ENCODE measurements at places on chromosomes 7 and 10. TPM values are rescaled to one million over a fixed set of nuclear protein-coding genes. Genes with fewer than 3 reads are reported as not detected.
A peak's percentile ranks its signal among the peaks of the same experiment; 100 is the strongest.

Gene ENKUR
- total RNA-seq, result 0.26 TPM

GRCh38 chr10:70856454-70856853 lies 31.9 kb downstream of the PCBD1 start:
- no peak for DNase-seq

Gene RBP4
- not detected for total RNA-seq

- peak; percentile 84 for DNase-seq
Measured at GRCh38 chr7:55641273-55641691, 69.0 kb upstream of the VOPP1 start.

Gene PNLIPRP3
- total RNA-seq, result 53.2 TPM

DNA sequence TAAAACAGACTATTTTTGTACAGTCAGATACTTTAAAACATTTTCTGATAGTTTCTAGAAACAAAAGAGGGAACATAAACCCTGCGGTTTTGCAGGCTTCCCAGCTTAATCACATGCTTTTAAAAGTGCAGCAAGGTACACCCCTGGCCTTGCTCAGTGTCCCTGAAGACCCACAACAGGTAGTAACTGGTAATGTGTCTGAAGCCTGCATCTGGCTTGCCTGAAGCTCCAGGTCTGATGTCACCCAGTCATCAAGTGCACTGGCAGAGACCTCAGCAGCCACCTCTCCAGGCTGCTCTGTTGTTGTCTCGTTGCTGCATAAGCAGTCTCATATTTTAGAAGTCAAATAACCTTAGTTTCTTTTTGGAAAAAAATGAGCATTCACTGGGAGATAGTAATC lies 376.1 kb upstream of the MTPN start:
- DNase-seq, result no peak

GRCh38 chr10:118868589-118868988 lies 113.8 kb upstream of the CACUL1 start:
- DNase-seq, result peak; percentile 56

- no peak for DNase-seq
Measured at GRCh38 chr10:44369296-44369695, 15.6 kb downstream of the CXCL12 start.

DNA sequence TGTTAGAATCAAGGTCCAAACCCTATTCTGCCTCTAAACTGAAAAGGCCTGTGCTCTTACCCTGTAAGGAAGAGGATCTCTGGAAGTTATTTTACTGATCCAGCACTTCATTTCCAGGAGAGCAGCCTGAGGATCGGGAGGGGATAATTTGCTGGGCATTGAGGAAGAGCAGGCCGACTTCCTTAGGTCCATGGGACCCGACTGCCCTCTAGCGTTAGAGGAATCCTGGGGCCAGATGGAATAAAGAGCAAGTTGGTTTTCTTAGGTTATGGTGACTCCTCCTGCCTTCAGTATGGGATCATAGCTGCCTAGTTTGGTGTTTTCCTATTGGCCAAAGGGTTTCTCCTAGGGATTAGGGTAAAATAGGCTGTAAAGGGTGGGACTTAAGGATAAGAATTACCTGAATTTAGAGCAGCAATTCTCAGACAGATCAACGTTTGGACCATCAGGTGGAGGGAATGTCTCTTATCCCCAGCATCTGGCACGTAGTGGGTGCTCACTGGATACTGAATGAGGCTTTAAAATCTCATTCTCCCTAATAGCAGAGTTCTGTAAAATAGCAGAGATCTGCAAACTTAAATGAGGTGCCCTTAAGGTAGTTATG lies 40.0 kb upstream of the SORBS1 start:
- peak; percentile 79 for DNase-seq

DNA sequence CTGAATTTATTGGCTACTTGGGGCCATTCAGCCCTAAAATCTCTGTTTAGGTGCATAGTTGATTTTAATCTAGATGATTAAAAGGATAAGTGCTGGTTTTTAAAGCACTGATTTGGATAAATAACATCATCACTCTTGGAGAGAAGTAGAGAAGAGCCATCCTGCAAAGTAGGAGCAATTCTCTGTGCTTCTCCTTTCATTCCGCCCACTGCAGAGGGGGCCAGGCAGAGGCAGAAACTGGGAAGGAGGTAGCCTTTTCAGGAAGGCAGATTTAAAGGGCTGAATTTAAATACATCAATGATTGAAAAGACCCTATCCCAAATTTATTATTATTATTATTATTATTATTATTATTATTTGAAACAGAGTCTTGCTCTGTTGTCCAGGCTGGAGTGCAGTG lies 14.1 kb downstream of the MAP3K8 start:
- DNase-seq, result no peak

GRCh38 chr10:58734116-58734515 lies 221.4 kb downstream of the BICC1 start:
- no peak for DNase-seq

DNA sequence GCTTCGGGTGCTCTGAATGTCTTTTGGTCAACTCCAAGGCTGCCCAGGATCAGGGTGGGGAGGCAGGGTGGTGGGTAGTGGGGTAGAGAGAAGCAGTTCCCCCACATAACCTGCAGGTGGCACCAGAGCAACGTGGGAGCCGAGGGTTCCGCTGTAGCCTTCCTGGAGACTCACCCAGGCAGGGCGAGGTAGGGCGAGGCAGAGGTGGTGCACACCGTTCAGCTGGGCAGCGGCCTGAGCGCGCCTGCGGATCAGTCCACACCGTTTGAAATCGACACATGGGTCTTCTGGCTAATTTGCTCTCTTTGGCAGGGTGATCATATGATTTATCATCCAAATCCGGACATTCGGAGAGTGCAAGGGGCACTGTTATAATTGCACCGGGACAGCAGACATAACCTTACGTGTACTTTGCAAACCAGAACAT lies 41.4 kb upstream of the MAP3K8 start:
- peak; percentile 48 for DNase-seq

DNA sequence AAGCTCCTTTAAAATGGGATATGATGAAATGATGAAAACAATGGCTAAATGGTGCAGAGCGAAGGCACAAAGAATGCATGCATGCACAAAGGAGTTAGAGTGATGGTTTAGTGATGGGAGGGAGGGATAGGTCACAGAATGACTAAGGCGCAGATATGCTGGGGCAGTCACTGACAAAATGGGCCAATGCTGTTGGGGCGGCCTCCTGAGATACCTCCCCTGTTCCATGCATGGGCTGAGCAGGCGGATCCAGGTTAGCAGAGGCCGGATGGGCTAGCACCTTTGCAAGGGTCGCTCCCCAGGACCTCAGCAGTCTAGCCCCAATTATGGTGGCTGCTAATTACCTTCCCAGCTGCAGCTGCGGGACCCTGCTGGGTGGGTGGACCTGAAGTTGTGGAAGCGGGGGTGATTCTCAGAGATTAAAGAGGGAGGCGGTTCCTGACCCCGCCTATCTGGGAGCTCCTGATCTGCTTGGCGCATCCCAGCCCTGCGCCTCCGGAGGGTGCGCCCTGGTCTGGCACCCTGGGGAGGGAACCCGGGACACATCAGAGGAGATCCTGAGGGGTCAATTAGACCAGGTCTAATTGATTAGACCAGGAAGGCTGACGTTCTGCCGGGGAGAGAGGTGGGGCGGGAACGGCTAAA lies 175.0 kb downstream of the CYP26A1 start:
- DNase-seq, result no peak

GRCh38 chr7:367351-367901 lies 77.5 kb downstream of the FOXL3 start:
- DNase-seq, result no peak

- DNase-seq, result no peak
Measured at GRCh38 chr7:130273933-130274255, 7.2 kb downstream of the CPA2 start.

- no peak for DNase-seq
Measured at GRCh38 chr7:82393076-82393839, 50.3 kb downstream of the CACNA2D1 start.

- no peak for DNase-seq
Measured at GRCh38 chr10:125095228-125095627, 65.1 kb downstream of the CTBP2 start.

DNA sequence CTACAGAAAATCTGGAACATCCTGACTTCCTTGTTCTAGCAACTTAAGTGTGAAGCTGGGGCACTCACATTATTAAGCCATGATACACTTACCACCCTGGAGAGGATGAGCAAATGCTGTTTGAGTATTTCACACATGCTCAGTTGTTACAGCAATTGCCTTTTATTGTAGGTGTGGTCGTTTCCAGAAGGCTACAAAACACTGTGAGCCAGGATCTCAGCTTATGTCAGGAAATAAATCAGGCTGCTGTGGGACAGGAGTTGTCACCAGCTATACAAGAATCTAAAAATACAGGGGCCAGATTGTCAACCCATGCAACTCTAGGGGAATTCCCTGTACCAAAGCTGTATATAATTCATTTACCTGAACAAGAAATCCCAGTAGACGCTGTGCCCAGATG lies 273.3 kb upstream of the SP4 start:
- no peak for DNase-seq
